SHP77 treated with DMSO at 0.1 percent for 48 hours (cell line): ENCODE measurements at places on chromosomes 16 and 17.

- DNase-seq, result no peak
These were observed 372.5 kb downstream of the CDH11 start for GRCh38 chr16:64749346-64749745.

- no peak for DNase-seq
These were observed 103.7 kb downstream of the GOSR1 start for GRCh38 chr17:30580916-30581315.

DNA sequence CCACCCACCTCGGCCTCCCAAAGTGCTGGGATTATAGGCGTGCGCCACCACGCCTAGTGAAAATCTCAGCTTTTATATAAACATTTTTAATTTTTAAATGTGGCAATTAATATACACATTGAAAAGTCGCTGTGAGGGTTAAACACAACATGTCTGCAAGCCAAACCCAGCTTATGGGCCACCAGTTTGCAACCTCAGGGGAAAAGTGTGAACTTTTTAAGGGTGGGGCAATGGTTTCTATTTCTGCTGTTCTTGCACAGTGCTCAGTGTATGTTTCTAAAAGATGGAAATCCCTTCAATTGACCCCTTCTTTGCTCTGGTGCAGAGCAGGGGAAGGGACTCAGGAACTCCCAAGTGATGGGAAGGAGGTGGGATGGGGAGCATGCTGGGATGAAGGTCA lies 18.3 kb upstream of the SUPT4H1 start:
- DNase-seq, result no peak

- DNase-seq, result no peak
These were observed 338.0 kb downstream of the SLC39A11 start for GRCh38 chr17:72754513-72754912.

GRCh38 chr17:66549731-66550207 lies 247.4 kb downstream of the PRKCA start:
- DNase-seq, result no peak

DNA sequence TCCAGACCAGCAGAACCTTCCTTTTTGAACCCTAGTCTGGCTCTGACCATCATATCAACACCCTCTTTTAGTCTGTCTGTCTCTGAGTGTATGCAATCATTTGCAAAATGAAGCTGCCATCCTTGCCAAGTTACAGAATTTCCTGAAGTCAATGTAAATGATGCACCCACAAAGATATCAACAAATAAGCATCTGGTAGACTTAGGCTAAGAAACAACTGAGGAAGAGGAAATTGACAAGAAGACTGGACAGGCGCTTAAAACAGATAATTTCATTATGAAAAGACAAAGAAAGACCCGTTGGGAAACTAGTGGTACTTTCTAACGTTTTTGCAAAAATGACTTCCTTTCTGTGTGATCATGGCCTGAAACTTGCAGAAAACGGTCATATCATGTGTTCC lies 24.7 kb upstream of the CIITA start:
- DNase-seq, result no peak

DNA sequence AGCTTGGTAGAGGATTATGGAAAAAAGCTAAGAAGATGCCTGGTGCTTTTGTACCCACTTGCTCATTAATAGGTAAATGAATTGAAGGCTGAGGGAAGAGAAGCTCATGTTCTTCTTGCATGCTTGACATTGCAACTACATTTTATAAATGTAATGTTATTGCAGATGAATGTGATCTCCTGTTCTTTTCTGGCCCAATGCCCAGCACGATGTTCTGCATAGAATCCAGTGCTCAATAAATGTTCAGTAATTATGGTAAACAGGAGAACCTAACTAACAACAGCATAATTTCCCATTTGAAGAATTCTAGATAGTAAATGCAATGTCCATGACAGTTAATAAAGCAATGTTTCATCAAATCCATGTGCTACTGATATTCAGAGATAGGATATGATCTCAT lies 638.2 kb upstream of the SOX9 start:
- no peak for DNase-seq
